ENCODE measurements at places on chromosomes 4 and X.

- no peak overlapping the region for H3K4me3 ChIP-seq
- no peaks in the 10 kb centered on the region for H3K4me1 ChIP-seq
- DNase-seq = no peak
Measured at GRCh38 chr4:79886021-79886420, 187.0 kb downstream of the ANTXR2 start.

DNA sequence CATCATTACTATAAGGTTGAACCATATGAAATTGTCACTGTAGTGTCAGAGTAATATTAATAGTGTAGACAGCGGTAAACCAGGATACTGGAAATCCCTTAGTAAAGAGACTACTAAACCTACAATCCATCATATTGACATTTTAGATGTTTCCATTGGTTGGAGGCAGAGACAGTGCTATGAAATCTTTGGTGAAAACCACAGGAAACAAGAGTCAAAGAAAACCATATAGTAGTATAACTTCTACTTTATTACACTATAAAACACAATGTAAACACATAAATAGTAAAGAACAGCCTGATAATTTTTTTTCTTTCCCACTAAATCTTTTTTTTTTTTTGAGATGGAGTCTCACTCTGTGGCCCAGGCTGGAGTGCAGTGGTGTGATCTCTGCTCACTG is 15.9 kb downstream of the RELL1 start:
- no peaks in the 10 kb centered on the region for H3K36me3 ChIP-seq
- H3K4me1 ChIP-seq = peaks cover 16% of the 10 kb centered on the region
- DNase-seq = no peak
- H3K27me3 ChIP-seq = no peaks in the 10 kb centered on the region

GRCh38 chr4:60930866-60931265 is 269.3 kb upstream of the ADGRL3 start:
- H3K4me3 ChIP-seq = no peak overlapping the region
- H3K27ac ChIP-seq = no peak overlapping the region
- no peak for DNase-seq

GRCh38 chrX:12139934-12140611 is 1.8 kb downstream of the FRMPD4 start:
- H3K27ac ChIP-seq = no peak overlapping the region
- no peaks in the 10 kb centered on the region for H3K27me3 ChIP-seq
- no peaks in the 10 kb centered on the region for H3K4me1 ChIP-seq
- H3K4me3 ChIP-seq = no peak overlapping the region
- no peaks in the 10 kb centered on the region for H3K36me3 ChIP-seq
